ENCODE measurements at places on chromosomes 1 and 21.

DNA sequence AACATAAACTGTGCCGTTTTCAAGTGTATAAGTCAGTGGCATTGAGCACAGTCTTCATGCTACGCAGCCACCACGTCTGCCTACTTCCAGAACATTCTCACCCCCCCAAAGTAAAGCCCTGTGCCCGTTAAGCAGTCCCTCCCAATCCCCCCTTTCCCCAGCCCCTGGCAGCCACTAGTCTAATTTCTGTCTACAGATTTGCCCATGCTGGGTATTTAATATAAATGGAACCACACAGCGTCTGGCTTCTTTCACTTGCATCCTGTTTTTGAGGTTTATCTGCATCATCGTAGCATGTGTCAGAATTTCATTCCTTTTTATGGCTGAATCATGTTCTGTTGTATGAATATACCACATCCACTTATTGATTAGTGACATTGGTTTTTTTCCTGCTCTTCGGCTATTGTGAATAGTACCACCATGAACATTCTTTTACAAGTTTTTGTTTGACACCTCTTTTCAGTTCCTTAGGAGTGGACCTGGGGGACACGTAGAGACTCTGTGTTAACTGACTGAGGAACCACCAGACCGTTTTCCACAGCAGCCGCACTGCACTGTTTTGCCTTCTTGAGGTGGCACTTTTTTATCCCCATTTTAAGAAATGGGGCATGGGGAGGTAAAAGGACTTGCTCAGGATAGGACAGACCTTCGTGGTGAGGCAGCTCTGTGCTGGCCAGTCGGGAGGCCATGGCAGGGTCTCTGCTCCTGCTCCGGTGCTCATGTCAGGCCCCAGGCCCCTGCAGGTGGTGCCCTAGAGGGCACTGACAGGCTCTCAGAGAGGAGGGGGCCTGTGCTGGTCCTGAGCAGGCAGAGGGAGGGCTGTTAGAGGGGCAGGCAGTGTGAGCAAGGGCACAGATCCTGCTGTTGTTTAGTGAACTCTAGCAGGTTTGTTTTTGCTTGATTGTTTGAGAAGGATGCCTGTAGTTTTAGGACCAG is 123.8 kb downstream of the PCBP3 start:
- DNase-seq = no peak

- no peak for DNase-seq
Measured at GRCh38 chr1:191558379-191558778, 599.9 kb upstream of the RGS18 start.

DNA sequence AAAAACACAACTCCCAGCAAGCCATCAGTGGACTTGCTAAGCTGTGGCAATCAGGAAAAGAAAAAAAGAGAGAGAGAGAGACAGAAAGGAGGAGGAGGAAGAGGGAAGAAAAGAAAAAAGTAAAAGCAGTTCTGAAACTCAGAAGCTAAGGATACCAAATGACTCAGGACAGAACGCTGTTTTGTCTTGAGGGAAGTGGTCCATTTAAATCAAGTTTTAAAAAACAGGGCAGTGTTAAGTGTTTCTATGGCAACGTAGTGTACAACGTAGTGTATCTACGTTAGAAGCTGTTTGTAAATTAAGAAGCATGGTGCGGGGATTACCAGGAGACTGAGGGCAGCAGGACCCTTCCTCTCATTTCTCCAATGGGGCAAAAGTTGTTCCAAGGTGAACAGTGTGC is 5.8 kb downstream of the ADORA3 start:
- no peak for DNase-seq

- DNase-seq = no peak
Measured at GRCh38 chr1:54230507-54231339, 30.8 kb downstream of the MRPL37 start.

- DNase-seq = no peak
Measured at GRCh38 chr1:227935826-227936225, 11.9 kb downstream of the WNT9A start.

DNA sequence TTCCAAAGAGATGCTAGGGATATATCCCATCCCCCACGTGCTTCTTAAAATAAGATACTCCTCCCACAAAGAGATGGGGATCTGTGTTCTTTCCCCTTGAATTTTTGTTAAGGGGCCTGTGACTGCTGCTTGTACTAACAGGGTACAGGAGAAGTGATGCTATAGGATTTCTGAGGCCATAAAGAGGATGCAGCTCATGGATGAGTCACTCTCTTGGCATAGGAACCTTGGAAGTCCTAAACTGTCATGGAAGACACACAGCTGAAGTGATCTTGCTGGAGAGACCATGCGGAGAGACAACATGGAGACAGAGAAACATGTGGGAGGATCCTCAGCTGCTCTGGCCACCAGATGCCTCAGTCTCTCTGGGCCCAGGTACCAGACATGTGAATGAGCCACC is 157.2 kb downstream of the S1PR1 start:
- DNase-seq = no peak

DNA sequence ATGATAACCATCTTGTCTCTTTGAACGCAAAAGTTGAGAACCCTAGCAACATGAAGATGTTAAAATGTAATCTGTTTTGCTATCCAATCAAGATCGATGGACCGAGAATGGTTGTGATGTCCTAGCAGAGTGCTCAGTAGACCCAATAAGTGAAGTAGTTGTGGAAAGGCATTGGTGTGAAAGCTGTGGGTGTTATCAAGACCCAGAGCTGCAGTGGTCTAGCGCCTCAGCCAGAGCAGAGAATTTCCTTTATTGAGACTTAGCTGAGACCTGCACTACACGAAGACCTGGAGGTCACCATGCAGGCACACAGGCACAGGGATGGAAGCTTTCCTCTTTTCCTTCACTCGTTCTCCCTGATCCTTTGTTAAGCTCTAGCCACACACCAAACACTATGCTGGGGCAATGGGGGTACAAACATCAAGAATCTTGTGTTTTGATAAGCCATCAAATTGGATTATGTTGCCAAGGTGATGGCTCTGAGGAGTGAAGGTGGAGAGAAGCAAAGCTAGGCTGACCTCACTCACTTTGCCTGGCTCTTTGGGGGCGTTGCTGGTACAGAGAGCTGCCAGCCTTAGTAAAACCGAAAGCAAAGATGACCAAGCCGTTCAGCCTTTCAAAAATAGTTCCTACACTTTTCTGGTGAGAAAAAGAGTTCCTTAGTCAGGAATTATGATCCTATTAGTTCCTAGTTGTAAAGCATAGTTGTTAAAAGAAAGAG is 24.1 kb downstream of the METTL13 start:
- DNase-seq = no peak

DNA sequence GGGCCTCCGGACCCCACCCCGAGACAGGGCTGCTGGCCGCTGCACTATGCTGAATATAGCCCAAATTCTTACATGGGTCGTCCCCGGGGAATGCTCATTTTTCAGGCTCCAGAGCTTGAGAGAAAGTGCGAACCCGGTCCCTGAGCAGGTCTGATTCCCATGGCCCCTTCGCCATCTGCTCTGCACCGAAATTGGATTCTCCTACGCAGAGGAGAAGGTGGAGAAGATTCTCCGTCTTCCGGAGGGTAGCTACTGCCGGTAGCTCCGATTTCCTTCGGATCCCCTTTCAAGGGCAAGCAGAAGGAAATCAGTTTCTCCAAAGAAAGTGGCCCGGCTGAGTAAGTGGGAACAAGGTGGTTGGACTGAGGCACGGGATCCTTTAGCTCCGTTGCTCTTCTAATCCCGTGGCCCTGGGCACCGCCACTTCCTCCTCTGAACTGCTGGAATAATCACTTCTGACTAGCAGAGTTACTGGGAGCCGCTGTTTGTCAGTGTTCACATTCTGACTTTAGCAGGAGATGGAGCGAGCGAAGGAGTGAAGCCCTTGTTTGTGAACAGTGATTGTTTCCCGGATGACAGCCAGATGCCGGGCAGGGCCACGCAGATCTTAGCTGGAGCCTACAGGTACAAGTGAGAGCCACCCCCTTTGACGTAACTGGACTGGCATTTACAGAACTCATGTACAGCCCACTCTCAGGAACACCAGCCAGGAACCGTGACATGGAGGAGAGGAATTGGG is 1.1 kb upstream of the ZNF496 start:
- DNase-seq = no peak

- DNase-seq = no peak
Measured at GRCh38 chr1:94061513-94062443, 59.2 kb downstream of the ABCA4 start.

- DNase-seq = no peak
Measured at GRCh38 chr1:3119725-3120124, 50.7 kb downstream of the PRDM16 start.

DNA sequence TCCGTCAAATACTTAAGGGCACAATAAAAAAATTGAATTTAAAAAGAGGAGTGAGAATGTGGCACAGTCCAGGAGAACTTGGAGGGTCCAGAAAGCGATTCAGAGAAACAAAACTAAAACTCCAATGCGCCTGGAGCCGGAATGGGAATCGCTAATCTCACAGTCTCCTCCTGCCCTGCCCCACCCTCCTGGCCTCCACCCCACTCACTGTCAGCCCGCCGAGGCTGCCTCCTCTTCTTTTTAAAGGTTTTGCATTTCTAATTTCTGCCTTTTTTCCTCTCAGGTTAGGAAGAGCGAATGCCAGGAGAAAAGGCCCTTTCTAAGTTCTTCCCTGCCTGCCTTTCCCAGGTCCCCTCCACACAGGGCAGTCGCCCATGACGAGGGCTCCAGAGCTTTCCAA is 135.3 kb downstream of the ZBTB18 start:
- DNase-seq = no peak

DNA sequence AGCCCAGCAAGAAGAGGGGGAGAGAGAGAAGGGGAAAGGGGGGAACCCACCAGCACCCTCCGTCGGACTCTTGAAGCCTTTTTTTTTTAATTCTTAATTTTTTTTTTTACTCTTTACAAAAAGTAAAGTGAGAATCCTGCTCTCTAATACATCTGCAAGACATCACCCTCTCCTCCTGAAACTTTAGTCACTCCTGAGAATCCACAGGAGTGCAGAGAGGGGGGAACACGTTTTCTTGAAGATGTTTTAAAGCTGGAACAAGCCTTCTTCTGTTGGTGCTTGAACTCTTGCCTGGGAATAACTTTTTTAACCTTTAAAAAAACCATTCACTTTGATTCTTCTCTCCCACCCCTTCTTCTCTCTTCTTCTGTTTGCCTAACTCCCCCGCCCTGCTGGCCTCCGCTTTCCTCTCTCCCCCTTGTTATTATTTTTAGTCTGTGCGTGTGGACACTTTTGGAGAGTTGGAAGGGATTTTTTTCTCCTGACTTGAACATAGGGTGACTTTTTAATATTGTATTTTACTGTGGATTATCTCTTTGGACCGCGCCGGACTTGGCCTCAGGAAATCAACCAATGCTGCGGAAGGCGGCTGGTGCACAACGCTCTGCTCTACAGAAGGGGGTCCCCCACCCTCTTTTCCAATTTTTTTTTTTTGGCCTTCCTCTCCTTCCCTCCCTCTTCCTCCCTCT is 383 bp upstream of the PRRX1 start:
- no peak for DNase-seq

DNA sequence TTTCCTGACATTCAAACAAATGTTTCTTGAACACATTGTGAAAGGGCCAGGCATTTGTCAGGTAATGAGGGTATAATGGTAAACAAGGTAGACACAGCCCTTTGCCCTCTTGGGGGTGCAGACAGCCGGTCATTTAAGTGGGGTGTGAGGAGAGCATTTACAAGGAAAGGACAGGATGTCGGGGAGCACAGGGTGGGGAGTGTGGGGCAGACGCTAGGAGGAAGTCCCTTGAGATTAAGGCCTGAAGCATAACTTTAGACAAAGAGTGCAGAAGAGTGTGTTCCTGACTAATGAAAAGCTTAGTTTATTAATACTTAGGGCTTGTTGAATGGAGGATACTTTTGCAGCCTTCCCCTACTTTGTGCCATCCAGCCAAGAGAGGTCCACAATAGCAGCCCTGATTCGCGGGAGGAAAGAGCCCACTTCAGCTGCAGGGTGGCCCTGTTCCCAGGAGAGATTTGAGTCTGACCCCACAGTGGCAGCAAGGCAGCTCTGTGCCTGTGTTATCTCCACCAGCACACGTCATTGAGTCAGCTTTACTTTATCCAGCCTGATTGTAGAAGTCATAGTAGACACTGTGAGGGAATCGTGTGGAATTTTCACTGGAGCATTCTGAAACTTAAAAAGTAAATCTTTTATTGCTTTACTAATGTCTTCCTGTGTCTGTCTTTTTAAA is 35.1 kb downstream of the MPZL1 start:
- DNase-seq = no peak

DNA sequence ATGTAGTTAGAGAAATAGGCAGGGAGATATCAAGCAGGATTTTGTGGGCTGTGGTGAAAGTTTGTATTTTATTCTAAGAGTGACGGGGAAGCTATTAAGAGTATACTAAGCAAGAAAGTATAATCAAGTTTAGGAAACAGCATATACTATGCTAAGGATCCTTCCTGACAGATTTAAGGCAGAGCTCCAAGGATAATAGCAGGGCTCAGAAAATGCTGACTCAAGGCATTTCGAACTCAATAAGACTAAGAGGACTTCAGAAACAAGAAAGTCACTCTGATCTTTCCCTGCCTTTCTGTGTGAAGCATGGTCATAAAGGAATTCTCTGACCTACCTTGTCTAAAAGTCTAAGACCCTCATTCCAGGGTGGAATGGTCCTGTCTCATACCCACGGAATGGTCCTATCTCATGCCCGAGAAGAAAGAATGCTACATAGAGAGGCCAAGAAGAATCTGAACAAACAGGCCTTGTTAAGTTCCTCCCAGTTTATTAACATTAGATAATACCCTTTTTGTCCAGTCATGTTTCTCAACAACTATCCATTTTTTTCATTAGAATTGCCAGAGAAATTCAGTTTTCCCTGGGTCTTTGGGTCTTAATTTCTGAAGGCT is 59.1 kb downstream of the HFM1 start:
- DNase-seq = no peak

DNA sequence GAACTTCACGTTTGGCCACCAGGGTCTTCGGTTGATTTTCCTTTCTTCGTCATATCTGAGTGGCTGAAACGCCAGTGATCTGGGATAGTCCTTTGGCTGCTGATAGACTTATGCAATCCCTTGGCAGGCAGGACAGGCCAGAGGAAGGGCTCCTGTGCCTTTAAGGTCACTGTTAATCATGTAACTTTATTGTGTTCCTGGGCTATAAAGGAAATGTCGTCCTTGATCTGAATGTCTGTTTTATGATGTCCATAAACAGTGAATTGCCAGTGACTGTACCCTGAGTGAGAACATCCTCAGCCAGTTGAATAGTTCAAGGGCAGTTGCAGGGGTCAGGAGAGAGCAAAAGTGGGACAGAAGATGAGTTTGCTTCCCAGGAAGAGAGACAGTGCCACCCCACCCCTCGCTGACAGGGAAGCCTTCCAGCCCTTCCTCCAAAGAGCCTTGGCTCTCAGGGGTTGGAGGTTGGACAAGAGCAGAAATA is 68.0 kb downstream of the PDE9A start:
- DNase-seq = no peak

GRCh38 chr1:27593678-27594563 is 10.0 kb downstream of the AHDC1 start:
- DNase-seq = no peak
